Stimulated activated CD4-positive, alpha-beta T cell treated with anti-CD3 and anti-CD28 coated beads, Interleukin-4, amount 100 ng/mL, for 48 hours (primary cell): ENCODE measurements at places on chromosomes 1 and 21.
A peak's percentile ranks its signal among the peaks of the same experiment; 100 is the strongest.

- DNase-seq: no peak
These were observed 110.4 kb downstream of the TNFSF18 start for GRCh38 chr1:172940174-172940855.

DNA sequence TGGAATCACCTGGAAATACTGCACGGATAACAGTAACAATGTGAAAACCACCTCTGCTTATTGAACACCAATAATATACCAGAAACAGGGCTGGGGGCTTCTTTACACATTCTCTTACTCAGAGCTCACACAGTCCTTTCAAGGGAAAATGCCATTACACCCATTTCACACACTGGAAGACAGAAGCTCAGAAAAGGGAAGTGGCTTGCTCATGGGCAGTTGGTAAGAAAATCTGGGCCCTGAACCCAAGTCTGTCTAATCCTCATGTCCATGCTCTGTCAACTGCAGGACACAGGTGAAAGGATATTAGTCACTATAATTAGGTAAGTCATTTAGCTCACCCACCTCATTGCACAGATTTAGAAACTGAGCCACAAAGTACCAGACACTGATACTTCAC lies 18.6 kb downstream of the C8A start:
- DNase-seq: no peak

- peak; percentile 5 for DNase-seq
These were observed 122.8 kb upstream of the IVNS1ABP start for GRCh38 chr1:185439727-185440415.

DNA sequence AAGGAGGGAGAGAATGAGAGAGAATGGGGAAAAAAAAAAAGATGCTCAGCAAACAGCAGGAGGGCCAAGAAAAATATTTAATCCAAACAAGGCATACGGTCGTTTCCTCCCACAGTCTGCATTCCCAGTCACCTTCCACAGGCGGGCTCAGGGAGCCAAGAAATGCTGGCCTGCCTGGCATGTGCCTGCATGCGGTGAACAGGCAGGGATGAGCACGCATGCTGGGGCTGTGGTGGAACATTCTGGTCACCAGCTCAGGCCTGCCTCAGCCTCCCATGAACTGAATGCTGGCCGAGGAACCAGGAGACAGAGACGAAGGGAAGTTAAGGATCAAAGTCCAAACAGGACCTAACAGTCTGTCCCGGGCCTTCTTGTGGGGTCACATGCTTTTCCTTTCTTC lies 335.3 kb downstream of the ASTN1 start:
- no peak for DNase-seq

DNA sequence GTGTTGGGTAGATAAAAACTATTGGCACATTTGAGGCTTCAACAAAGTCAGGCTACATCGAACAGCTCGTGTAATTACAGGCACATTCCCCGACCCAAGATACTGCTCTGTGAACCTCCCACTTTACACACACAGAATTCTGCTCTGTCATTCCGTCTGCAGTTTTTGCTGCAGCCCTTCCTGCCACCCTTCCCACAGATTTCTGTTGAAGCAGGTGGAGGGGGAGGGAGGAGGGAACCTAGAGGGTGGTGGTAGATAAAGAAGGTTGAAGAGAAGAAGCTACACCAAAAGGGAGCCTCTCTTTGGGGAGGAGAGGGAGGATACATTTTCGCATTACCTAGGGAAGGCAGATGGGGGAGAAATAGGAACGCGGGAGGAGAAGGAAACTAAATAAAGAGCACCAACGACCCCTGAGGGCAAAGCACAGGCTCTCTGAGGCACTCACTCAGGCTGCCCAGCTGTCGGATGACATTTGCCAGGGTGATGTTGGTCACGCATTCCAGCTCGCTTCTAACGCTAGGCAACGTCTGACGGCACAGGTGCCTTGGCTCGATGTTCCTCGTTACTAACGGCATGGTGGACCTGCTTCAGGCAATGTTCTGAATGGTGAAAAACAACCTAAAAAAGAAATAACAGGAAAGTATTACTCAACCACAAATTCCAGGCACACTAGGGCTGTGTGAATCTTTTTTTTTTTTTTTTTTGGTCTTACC lies 36.0 kb downstream of the GPR3 start:
- DNase-seq: peak; percentile 30

DNA sequence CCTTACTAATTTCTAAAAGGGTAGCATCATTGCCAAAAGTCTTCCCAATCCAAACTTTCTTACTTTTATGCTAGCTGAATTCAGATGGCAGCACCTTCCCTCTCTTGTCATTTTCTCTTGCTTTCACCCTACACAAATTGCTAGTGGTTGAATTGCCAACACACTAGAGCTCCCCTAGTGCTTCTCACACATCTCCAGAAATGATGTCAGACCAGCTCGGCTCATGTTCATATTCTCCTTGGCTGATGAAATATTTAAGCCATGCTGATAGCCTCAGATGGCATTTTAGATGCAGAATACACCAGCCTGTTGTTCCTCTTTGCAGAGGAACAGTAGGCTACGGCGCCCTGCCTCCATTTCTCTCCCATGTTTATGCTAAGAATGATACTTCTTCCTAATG lies 256.9 kb downstream of the PTBP2 start:
- no peak for DNase-seq

DNA sequence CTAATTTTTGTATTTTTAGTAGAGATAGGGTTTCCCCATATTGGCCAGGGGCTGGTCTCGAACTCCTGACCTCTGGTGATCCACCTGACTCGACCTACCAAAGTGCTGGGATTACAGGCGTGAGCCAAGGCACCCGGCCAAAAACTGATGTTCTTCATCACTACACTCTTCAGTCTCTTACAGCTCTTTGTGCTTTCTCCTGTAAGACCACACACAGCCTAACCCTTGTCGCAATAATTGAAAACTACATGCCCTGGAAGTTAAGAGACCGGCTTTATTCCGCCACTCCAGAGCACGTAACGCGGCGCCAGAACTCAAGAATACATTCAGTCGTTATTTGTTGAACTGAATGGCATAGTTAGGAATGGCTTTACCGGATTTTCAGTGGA lies 552 bp downstream of the GPATCH4 start:
- DNase-seq: no peak

DNA sequence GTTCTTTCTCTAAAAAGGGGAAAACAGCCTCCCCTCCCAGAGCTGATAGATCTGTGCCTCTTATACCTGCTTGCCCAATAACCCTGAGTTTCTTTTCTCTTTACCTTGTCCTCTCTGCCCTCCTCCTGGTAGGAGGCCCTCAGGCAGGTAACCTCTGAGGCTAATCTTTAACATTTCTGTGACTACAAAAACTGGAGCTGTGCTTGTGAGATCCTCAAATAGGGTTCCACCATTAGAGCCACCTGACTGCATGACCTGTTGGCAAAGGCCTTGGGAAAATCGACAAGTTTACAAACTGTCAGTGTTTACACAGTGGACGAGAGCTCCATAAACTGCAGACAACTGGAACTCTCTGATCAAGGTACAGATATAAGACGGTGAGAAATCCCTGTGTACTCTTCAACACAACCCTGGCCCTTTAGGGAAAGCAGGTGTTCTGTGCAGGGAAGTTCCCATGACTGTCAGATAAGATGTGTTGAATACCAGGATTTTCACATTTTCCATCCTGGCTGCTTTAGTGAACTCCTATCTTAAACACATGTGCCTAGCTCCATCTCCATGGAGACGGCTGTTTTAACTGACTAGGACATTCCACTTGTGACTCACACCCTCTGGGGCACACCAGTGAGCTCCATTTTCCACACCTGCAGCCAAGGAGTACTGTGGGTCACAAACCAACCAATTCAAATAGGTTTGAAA lies 38.3 kb downstream of the ECE1 start:
- DNase-seq: peak; percentile 34

GRCh38 chr1:175147569-175147968 lies 45.0 kb downstream of the KIAA0040 start:
- no peak for DNase-seq

DNA sequence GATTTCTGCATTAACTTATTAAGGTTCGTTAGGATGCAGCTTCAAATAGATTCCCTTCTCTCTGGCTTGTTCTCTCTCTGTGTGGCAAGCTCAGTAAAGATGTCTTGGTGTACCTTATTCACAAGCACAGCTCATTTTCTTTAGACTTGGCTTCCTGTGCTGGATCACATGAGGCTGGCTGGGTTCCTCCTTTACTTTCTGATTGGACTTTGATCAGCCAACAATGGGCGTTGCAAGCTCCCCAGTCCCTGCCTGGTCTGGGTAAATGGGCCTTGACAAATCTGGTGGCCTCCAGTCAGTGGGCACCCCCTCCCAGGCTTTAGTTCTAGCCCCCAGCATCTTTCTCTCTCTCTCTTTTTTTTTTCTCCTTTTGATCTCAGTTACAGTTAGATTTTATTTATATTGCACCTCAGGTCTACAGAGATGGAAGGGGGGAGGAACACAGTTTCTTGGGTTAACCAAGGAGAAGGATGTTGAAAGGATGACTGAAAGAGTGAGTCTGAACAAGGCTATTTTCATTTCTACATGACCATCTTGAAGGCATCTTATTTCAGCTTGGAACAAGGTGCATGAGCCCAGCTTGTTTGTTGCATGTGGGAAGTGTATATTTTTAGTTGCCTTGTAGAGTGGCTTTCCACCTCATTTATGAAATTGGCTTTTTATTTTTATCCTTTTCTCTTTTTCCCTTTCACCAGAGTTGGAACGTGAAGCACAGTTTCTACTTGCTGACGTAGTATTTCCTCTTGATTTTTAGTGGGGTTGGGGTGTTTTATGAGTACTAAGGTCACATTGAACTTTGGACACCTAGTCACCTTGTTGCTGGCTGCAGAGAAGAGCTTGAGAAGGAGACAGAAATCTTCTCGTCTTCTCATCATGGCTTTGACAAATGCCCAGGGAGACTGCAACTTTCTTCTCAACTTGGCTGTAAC lies 77.1 kb downstream of the PBX1 start:
- DNase-seq: no peak

GRCh38 chr1:180225403-180225802 lies 4.7 kb upstream of the LHX4 start:
- DNase-seq: no peak

DNA sequence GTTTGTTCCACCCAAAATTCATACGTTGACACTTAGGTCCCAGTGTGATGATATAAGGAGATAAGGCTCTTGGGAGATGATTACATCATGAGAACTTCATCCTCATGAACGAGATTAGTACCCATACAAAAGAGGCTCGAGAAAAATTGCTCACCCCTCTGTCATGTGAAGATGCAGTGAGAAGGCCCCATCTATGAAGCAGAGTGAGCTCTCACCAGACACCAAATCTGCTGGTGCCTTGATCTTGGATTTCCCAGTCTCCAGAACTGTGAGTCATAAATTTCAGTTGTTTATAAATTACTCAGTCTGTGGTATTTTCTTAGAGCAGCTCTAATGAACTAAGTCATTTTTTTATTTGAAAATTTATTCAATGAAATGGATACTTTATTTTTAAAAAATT lies 42.6 kb upstream of the USP25 start:
- DNase-seq: no peak

DNA sequence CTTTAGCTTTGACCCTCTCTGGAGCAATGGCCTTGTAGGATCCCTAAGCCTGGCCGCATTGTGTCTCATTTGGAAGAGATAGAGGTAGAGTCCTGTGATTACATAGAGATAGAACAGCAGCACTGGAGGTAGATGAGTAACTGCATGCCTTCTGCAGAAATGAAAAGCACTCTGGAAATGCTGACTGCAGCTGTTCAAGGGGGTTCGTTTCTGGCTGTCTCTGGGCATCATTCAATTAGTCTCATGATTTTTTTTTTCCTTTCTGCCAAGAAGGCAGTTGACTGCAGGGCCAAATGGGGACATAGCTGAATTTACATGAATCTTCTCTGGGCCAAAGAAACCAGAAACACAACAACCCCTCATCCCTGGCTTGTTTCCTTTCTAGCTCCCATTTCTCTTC lies 28.1 kb upstream of the SNX27 start:
- DNase-seq: no peak

- peak; percentile 12 for DNase-seq
These were observed 167.5 kb downstream of the CLIC6 start for GRCh38 chr21:34836103-34836932.

- no peak for DNase-seq
These were observed 31.8 kb downstream of the MEF2D start for GRCh38 chr1:156468693-156469345.

DNA sequence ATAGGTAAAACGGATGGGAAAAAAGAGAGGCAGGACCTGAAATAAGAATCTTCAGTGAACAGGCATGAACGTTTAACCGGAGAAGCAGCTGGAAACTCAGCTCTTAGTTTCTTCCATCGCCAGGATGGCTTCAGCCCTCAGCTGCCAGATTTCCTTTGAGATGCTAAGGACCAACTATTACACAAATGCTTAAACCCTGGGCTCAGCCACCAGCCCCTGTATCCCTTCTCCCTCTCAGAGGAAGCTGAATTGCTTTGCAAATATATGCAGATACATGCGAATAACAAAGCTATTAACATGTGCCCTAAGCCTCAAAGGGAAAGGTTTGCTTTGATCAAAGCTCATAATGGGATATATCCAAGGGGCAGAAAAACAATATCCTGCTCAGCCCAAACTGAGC lies 515.1 kb downstream of the OMA1 start:
- DNase-seq: no peak
